ENCODE measurements at places on chromosomes 4 and X. TPM values are rescaled to one million over a fixed set of nuclear protein-coding genes. Genes with fewer than 3 reads are reported as not detected.

DNA sequence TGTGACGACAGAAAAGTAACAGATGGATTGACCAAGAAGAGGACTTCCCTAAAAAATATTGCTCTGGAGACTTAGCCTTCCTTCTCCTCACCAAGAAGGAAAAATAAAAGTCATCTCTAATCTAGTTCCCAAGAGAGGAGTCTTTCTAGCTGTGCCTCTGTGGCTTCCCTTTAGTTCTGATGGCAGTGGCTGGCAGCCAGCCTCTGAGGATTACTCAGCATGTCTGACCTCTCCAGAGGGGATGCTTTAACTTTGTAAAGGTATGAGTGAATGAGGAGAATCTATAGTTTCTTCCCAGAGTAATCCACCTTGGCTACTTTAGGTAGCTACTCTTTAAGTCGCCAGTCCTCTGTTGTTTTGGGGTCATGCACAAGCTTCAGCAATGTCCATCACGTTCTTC is 163.9 kb upstream of the KIT start:
- no peak overlapping the region for H3K4me3 ChIP-seq
- no peaks in the 10 kb centered on the region for H3K27me3 ChIP-seq
- DNase-seq: no peak
- H3K4me1 ChIP-seq: no peaks in the 10 kb centered on the region

SH2D1A gene
- total RNA-seq: 4.1 TPM

DNA sequence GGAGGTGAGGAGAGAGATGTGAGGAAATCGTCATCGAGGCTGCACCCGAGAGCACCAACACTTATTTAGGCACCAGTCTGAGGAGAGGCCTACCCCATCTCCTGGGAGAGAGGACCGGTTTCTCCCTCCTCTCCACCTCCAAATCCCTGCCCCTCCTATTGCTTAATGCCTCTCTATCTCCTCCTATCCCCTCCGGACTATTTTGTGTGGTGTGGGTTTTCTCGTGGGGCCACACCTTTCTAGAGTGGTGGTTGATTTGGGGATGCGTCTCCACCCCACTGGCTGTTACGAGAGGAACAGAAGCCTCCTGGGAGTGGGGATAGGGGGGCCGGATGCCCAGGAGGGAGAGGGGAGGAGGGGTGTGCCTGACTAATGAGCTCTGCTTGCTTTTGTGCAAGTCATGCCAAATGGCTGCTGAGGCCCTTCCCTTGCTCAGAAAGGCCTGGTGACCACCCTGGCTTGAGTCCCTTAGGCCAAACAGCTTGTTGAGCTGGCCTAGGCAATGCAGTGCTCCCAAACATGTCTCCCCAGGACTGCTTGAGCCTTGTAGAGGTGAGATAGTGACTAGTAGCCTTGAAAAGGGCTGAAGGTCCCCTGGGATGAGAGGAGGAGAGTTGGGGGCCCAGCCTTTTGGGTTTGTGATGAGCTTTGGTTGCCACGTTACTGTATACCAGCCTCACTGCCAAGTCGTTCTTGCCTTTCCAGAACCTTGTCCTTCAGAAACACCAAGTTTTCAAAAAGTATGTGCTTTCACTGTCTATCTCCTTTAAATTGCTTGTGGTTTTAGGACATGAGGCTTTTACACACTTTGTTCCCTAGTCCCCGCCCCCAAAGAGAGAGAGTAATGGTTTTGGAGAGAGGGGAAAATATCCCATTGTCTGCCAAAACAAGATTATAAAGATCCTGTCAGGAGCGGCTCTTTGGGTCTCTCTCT is 1.2 kb downstream of the MSN start:
- peak overlapping the region; percentile 92 for H3K27ac ChIP-seq
- no peaks in the 10 kb centered on the region for H3K27me3 ChIP-seq
- H3K4me3 ChIP-seq: peak overlapping the region; percentile 66

GUCY1B1 gene
- 59.8 TPM for total RNA-seq

GRCh38 chrX:482192-482701 is 95.5 kb upstream of the PPP2R3B start:
- DNase-seq: no peak
- no peaks in the 10 kb centered on the region for H3K27me3 ChIP-seq
- no peaks in the 10 kb centered on the region for H3K4me1 ChIP-seq
- H3K36me3 ChIP-seq: no peaks in the 10 kb centered on the region

DNA sequence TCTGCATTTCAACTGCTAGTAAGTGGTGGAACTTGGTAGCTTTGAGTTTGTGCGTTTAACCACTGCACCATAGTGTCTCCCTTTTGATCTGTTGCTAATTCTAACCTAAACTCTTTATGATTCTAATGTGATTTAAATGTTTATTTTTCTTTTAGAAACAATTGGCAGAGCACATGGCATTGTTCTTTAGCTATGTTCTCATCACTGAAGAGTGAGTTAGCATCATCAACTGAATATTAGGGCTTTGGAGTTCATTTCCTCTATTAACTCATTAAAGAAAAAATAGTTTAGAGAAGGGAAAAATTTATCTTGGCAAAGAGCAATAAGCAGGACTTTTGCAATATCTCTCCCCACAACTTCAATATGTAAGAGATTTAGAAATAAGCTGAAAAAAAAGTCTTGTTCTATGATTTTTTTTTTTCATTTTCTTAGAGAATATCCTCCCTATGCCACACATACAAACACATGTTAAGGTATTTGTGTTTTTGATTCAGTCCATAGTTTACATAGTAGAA is 25.7 kb downstream of the CPEB2 start:
- no peak overlapping the region for H3K27ac ChIP-seq
- peaks cover 2% of the 10 kb centered on the region for H3K36me3 ChIP-seq
- no peak overlapping the region for H3K4me3 ChIP-seq
- peaks cover 10% of the 10 kb centered on the region for H3K4me1 ChIP-seq

SORBS2 gene
- 102 TPM for total RNA-seq

- no peaks in the 10 kb centered on the region for H3K36me3 ChIP-seq
- H3K4me3 ChIP-seq: no peak overlapping the region
- no peaks in the 10 kb centered on the region for H3K27me3 ChIP-seq
Measured at GRCh38 chr4:159401791-159402380, 299.0 kb downstream of the RAPGEF2 start.

SOX3 gene
- not detected for total RNA-seq

- DNase-seq: no peak
- no peak overlapping the region for H3K4me3 ChIP-seq
- H3K36me3 ChIP-seq: no peaks in the 10 kb centered on the region
- no peaks in the 10 kb centered on the region for H3K4me1 ChIP-seq
- H3K27me3 ChIP-seq: no peaks in the 10 kb centered on the region
Measured at GRCh38 chrX:118570209-118570608, 74.6 kb downstream of the DOCK11 start.

LRIT3 gene
- not detected for total RNA-seq

GRCh38 chr4:67871867-67872266 is 11.9 kb downstream of the TMPRSS11D start:
- H3K27ac ChIP-seq: no peak overlapping the region
- DNase-seq: peak; percentile 64
- no peaks in the 10 kb centered on the region for H3K27me3 ChIP-seq

DNA sequence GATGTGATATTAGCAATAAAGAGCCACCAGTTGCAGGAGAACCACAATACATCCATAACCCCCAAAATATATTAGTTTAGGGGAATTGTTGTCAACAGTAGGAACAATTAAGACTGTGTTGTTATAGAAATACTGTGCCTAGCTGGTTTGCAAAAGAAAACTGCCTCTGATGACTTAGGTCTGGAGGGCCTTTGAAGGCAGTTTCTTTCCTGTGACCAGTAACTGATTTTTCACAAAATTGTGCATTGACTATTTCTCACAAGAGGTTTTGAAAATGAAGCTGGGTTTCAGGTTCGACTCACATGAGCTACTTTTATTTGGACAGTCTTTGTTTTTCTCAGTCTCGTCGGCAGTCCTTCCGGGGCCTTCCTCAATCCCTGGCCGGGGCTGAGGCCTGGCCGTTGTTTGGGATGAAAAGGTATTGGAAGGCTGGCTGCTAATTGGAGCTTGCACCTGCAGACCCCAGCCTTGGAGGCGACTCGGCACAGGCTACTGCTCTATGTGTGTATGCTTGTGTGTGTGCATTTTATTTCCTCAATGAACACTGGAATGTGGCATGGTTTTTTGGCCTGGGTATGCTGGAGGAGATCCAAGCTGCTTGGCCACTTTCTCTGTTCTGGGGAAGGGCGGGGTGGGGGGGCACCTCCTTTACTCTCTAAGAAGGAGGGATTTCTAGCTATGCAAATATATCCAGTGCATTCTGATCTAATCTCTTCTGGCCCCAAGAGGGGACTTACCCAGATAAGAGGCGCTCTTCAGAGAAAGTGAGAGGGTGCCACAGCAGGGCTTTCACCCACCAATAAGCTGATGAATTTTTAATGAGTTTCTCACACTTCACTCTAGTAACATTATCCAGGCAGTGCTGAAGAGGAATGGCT is 49.5 kb upstream of the LNX1 start:
- H3K36me3 ChIP-seq: no peaks in the 10 kb centered on the region
- peak; percentile 43 for DNase-seq
- no peak overlapping the region for H3K4me3 ChIP-seq
- H3K27ac ChIP-seq: peak overlapping the region; percentile 50

GRCh38 chr4:153061971-153062370 is 125.8 kb downstream of the FHDC1 start:
- no peak overlapping the region for H3K4me3 ChIP-seq
- no peak for DNase-seq
- no peaks in the 10 kb centered on the region for H3K27me3 ChIP-seq
- no peak overlapping the region for H3K27ac ChIP-seq
- H3K4me1 ChIP-seq: peaks cover 9% of the 10 kb centered on the region

SMR3B gene
- not detected for total RNA-seq

YTHDC1 gene
- total RNA-seq: 57.2 TPM

DNA sequence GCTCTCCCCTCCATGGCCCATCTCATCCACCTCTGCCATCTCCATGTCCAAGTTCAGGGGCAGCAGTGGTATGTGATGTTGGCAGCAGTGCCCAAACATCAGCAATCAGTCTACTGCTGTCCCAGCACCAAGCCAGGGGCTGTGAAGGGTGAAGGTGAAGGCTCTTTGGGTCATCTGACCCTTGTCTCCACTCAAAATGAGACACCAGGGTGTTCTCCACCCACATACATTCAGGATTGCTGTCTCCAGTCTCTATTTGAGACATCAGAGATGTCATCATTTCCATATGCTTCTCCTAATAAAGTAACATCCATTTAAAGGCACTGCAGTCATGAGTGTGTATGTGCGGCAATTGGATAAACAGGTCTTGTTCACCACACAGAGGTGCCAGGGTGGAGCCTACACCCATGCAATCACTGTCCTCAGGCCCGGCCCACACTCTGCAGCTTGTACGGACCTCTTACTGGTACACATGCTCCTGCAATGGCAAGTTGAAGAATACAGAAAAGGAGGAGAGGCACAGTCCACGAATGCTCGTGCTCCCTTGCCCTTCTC is 22.2 kb downstream of the MAML3 start:
- H3K4me3 ChIP-seq: no peak overlapping the region
- no peaks in the 10 kb centered on the region for H3K27me3 ChIP-seq
- no peak overlapping the region for H3K27ac ChIP-seq
- DNase-seq: no peak
- H3K36me3 ChIP-seq: no peaks in the 10 kb centered on the region

NSG1 gene
- 8.1 TPM for total RNA-seq

PRRG3 gene
- not detected for total RNA-seq

- H3K4me3 ChIP-seq: no peak overlapping the region
- no peak for DNase-seq
- no peaks in the 10 kb centered on the region for H3K27me3 ChIP-seq
Measured at GRCh38 chrX:50787099-50787498, 26.9 kb downstream of the SHROOM4 start.

DUX4 gene
- total RNA-seq: not detected

- H3K27me3 ChIP-seq: no peaks in the 10 kb centered on the region
- no peaks in the 10 kb centered on the region for H3K36me3 ChIP-seq
- H3K27ac ChIP-seq: no peak overlapping the region
- no peak overlapping the region for H3K4me3 ChIP-seq
- DNase-seq: no peak
Measured at GRCh38 chr4:37706032-37706431, 19.9 kb upstream of the RELL1 start.

DNA sequence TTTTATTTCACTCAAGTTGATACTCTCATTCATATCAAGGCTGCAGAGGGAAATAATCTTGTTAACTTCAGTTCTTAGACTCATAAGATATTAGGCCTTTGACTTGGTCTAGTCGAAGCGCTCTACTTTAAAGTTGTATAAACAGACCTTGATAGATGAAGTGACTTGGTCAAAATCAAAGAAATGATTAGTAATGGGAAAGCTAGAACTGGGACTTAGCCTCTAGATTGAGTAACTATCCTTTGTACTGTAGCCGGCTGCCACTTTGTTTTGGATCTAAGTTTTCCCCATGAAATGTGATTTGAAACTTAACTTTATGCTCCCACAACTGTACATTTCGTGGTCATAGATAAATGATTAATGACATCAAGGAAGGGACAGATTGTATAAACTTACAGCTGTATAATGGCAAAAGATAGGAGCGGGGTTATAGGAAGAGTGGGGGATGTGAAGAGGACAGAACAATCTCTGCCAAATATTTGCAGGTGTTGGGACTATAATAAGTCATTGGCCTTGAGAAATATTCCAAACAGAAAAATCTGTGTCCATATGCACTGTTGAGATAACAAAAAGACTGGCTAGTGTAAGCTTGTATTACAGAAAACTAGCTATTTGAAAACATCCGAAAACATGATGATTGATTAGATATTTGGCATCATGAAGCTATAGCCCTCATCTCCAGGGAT is 17.2 kb downstream of the MID2 start:
- DNase-seq: no peak
- no peaks in the 10 kb centered on the region for H3K27me3 ChIP-seq
- no peaks in the 10 kb centered on the region for H3K4me1 ChIP-seq
- H3K36me3 ChIP-seq: peaks cover 8% of the 10 kb centered on the region
- H3K27ac ChIP-seq: no peak overlapping the region

DNA sequence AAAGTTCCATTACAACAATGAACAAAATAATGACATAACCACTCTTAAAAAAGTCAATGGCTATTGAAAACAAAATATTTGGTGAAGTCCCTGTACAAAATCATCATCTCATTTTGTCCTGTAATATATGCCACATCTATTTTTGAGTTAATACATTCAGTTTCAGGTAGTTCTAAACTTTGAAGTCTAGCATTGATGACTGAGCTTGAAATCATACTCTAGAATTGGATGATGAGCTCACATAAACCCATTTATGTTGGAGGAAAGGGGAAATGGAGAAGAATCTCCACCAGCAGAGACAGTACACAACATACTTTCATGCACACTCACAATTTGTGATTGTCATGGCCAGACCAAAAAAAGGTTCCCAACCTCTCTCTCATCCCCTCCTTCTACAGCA is 371.1 kb upstream of the NR3C2 start:
- no peak overlapping the region for H3K27ac ChIP-seq
- DNase-seq: no peak
- H3K4me3 ChIP-seq: no peak overlapping the region
- no peaks in the 10 kb centered on the region for H3K36me3 ChIP-seq
- H3K4me1 ChIP-seq: no peaks in the 10 kb centered on the region

RS1 gene
- not detected for total RNA-seq

IDUA gene
- total RNA-seq: 21.6 TPM

Data from stomach (tissue), 19 donors.